ENCODE measurements at places on chromosomes 2 and 18.

DNA sequence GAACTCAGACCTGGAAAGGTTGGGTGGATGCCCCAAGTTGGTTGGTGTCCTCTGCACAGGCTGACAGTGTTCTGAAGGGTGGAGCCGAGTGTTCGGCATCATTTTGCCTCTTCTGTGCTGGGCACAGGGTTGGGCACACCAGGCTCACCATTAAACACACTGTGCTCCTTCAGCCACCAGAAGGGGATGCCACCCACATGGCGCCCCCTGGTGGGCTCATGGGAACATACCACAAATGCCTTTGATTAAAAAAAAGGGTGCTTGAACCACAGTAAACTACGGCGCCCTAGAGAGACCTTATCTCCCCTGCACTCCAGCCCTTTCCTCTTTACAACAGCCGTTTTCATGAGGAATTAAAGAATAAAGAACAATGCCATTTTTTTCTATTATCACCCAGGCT, 89.4 kb downstream of the CELF4 start:
- DNase-seq = no peak

- DNase-seq = no peak
Measured at GRCh38 chr2:108959401-108959800, 29.6 kb downstream of the EDAR start.

GRCh38 chr18:36792634-36793283, 36.0 kb downstream of the TPGS2 start:
- DNase-seq = no peak

GRCh38 chr2:128195435-128195984, 104.5 kb downstream of the UGGT1 start:
- no peak for DNase-seq

GRCh38 chr18:61261870-61262269, 71.4 kb upstream of the CDH20 start:
- DNase-seq = no peak

DNA sequence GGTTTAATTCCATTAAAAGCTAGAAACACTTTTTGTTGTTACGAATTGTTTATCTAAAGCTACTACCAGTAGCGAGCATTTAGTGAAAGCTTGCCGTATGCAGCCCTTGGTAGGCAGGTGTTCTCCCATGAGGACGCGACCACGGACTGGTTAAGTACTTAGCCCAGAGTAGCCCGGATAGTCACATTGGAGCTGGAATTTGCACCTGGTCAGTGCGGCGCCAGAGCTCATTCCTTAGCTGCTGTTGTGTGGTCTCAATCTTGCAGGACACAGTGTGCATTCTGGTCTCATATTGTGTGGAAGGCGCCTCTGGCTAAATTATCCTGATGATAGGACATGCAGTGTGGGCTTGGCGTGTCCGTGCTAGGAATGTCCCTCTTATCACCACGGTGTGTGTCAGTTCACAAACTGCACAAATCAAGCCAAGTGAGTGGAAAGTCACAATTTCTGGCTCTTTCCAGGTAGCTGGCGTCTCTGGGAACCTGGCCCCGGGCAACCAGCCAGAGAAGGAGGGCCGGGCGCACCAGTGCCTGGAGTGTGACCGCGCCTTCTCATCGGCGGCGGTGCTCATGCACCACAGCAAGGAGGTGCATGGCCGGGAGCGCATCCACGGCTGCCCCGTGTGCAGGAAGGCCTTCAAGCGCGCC, 133.3 kb downstream of the ZNF236 start:
- DNase-seq = no peak
